ENCODE measurements at places on chromosomes 1 and 21.
A peak's percentile ranks its signal among the peaks of the same experiment; 100 is the strongest.

DNA sequence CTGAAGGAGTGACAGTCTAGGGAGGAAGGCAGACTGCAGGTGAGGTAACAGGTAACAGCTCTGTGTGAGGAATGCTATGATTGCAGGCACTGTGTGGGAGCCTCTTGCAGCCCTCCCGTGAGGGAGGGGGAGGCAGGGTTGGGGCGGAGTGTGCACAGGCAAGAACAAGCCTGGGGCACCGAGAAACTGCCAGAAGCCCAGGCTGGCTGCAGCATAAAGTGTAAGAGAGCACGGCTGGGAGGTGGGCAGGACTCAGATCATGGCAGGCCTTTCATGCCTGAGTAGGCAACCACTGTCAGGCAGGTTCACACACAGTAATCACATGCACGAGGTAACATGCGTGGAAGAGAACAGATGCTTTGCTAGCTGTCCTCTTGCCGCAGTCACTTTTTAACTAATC lies 11.3 kb upstream of the RHEX start:
- DNase-seq = no peak

DNA sequence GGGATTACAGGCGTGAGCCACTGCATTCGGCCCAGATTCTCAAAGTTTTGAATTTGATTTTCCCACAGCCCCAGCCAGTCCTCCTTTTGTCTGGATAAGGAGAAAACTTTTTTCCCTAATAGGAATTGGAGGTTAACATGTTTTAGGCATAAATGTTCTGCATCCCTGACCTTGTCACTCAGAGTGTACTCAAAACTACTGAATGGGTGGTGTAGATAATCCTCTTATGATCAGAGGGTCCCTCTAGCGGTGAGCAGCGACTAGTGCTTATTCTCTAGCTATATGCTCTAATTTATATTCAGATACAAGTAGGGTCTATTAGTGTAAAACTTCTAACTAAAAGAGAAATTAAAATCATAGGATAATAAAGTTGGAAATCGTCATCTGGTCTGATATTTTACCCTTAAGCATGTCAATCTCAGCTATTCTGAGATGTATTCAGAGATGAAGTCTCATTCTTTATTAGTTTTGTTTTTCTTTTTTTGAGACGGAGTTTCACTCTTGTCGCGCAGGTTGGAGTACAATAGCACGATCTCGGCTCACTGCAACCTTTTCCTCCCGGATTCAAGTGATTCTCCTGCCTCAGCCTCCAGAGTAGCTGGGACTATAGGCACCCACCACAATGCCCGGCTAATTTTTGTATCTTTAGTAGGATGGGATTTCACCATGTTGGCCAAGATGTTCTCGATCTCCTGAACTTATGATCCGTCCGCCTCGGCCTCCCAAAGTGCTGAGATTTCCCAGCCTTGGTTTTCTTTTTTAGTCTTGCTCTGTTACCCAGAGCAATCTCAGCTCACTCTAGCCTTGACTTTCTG lies 2.7 kb upstream of the PSMD4 start:
- peak; percentile 55 for DNase-seq

- no peak for DNase-seq
Measured at GRCh38 chr1:89624314-89624713, 8.6 kb upstream of the LRRC8C start.

- no peak for DNase-seq
Measured at GRCh38 chr1:2053217-2053616, 3.0 kb downstream of the PRKCZ start.

DNA sequence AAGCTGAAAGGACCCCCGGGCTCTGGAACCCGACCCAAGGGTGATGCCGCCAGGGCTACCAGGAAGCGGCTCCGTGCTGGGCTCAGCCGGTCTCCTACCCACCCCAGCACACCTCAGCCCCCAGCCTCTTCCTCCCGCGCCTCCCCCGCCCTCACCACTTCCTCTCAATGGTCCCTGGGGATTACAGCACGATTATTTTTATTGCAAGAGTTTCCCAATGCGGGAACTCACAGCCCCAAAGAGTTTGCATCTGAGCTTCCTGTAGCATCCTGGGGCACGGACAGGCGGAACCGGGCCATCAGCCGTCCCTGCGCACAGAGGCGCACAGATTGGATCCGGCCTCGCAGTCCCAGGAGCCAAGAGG lies 8.7 kb upstream of the SLX9 start:
- DNase-seq = no peak

DNA sequence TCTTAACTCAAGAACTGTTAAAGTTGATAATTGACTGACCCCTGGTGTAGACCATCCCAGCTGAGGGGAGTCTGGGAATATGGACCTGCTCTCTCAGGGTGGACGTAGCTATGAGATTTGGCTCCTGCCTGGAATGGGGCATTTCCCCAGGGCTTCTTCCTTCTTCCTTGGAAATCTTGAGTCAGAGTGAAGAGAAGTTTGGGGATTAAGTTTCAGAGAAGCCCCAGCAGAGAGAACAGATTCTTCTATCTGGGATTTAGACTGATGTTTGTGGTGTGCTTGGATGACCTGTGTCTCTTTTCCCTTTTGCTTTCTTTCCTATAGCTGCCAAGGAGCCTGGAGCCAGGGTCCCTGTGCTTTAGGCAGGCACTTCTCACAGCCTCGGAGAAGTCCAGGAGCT lies 13.2 kb downstream of the AKR1A1 start:
- DNase-seq = no peak

GRCh38 chr1:117572546-117572945 lies 33.3 kb upstream of the TENT5C start:
- DNase-seq = no peak

- no peak for DNase-seq
Measured at GRCh38 chr1:88888750-88889149, 2.6 kb downstream of the GTF2B start.

- DNase-seq = no peak
Measured at GRCh38 chr1:115241309-115241708, 96.7 kb downstream of the NGF start.

DNA sequence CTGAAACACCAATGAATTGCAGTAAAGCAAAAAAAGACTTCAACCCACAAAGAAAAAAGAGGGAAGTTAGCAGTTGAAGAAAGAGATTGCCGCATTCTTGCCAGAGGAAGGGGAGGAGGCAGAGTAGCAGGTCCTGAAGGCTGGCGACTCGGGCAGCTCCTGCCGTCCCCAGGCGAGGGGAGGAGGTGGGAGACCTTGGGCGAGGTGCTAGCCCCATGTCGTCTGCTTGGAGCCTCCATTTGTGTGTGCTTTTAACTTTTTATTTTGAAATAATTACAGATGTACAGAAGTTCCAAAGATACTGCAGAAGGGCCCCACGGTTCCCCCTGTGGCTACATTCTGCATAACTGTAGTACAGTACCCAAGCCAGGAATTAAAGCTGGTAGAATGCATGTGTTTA lies 6.7 kb downstream of the TRPM2 start:
- no peak for DNase-seq

DNA sequence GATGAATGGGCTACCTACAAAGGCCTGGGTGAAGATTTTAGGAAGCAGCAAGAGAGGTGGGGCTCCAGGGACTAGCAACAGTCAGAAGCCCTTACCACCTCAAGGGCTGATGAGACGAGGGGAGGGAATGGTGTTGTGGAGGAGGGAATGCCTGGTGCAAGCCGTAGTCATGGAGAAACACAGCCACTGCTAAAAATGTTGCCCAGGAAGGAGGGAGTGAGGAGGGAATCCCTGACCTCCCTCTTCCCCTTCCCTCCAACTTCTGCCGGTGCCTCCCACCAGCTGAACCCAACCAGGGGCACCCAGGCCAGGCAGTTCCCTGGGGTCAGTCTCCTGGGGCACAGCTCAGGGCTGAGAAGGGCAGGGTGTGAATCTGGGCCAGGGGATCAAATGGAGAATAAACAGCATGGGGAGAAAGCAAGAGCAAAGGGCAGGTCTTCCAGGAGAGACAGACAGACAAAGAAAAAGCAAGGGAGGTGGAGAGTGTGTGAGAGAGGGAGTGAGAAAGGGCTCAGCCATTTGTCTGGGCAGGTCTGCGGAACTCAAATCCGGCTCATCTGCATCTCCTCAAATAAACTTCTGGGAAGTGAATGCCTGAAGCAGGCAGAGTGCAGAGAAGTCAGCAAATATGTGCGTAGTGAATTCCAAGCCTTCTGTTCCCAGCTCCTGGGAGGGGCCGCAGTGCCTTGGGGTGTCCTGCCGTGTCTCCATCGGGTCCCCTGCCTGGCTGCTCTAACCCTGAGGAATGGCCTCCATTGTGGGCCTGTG lies 27.1 kb upstream of the POU3F1 start:
- no peak for DNase-seq

GRCh38 chr1:69991644-69992043 lies 213.7 kb downstream of the LRRC40 start:
- DNase-seq = no peak

DNA sequence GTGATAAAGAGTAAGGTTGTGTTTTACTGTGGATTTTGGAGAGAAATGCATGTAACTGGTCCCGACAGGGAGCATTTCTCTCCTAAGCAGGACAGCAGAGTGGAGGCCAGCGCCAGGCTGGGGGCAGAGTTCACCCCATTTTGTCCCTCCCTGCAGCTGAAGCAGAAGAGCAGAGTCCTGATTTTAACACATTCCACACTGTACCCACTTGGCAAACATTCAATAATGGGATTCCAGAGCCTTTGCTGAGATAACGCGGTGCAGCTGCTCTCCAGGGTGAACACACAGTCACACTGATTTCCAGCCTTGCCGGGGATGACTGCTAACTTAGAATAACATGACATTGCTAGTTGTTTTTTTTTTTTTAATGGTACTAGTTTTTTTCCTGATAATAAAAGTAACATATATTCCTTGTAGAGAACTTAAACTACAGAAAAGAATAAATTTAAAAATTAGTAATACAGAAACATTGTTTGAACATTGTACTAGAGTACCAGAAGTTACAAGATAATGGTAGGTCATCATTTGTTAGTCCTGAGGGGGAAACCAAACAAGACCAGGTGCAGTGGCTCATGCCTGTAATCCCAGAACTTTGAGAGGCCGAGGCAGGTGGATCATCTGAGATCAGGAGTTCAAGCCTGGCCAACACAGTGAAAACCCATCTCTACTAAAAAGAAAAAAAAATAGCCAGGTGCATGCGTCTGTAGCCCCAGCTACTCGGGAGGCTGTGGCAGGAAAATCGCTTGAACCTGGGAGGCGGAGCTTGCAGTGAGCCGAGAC lies 77.2 kb downstream of the SCCPDH start:
- DNase-seq = no peak

DNA sequence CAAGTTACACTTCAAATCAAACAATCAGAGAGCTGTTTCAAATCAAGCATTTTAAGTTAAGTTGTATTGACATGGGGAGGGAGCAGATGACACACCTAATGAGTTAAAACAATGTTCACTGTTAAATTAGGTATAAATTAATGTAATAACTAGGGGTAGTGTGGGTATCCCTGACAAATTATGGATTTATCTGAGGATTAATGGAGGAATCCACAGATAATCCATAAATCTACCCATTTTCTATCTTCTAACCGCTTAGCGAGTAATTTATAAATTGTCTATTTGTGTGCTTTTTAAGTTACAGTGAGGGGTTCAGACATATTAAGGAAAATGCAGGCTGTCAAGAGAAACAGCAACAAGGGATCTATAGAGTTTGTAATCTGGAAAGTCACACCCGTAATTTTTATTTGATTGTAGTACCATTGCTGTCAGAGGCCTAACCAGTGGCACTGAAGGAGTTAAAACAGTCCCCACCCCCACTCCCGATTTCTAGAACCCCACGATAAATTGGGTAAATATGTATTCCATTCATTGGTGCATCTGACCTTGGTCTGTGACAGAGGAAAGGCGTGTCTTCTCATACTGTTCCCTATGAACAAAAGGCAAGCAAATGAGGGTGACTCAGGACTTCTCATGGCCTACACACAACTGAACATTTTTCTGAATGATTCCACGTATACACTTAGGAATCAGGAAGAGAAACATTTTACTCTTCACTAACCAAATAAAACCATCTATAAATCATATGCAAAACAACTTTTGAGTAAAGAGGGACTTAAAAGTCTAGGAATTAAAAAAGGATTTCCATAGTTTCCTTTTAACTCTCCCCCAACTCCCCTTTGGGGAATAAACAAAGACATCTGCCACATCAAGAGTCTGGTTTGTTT lies 7.4 kb downstream of the IRF2BP2 start:
- DNase-seq = peak; percentile 19

DNA sequence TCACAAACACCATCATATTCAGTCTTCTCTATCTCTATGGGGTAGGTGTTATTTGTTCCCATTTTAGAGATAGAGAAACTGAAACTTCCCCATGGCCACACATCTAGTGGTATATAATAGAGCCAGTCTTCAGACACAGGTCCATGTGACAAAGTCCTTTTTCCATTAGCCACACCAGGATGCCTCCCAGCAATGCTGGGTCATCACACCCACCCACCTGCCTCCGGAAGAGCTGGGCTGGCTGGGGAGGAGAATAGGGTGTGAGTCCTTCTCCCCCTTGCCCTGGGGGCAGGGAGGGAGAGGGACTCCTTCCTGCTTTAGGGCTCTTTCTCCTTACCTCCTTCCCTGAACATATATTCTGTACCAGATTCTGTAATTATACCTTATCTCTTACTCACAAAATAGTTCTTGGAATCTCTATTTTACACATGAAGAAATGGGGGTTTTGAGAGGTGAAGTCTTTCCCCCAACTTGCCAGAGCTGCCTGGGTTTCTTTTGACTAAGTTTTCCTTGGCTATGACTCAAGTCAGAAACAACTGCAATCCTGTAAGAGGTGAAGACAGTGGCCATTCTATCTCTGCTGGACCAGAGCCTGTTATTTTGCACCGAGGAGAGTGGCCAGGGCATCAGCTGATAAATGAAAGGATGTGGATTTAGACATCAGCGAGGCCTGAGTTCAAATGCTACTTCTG lies 30.0 kb downstream of the SOX13 start:
- DNase-seq = no peak

DNA sequence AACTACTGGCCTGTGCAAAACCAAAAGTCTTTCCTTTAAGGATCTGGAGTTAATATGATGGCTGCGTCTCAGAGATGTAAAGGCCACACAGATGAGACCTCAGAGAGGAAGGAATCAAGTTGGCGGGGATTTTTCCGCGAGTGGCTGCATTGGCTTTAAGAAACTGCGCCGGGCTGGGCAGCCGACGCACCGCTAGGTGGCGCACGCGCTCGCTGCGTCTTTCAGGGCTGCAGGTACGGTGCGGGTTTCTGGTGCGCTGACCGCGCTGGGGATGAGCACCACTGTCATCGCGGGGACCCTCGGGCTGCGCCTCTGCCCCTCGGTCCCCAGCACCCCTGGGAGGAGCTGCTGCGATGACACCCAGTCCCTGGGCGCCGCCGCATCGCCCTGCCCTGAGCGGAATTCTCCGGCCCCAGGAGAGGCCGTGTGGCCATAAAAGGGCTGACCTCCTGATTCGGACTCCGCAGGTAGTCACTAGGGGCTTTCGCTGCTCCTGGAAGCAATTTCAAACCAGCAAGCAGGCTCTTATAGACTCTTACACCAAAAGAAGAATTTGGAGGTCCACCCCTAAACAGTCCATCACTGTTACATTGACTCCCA lies 241.0 kb downstream of the KCNJ6 start:
- DNase-seq = peak; percentile 31

All from activated CD4-positive, alpha-beta T cell treated with anti-CD3 and anti-CD28 coated beads, Interleukin-2, amount 50 U/mL, for 24 hours (primary cell).